Hematopoietic multipotent progenitor cell (in vitro differentiated cells): ENCODE measurements at places on chromosomes 4 and X. TPM values are rescaled to one million over a fixed set of nuclear protein-coding genes. Genes with fewer than 3 reads are reported as not detected.

Gene DMRTC1B
- 0.27 TPM for total RNA-seq

Gene GPR78
- not detected for total RNA-seq

Gene TCEAL2
- 0.27 TPM for total RNA-seq

Gene KLHL4
- under 0.01 TPM for total RNA-seq

Gene MAGED2
- 109 TPM for total RNA-seq

Gene PDZD11
- 10.8 TPM for total RNA-seq

Gene LIMCH1
- 17.2 TPM for total RNA-seq

Gene ABCG2
- total RNA-seq, result 1.1 TPM

Gene SPANXA1
- total RNA-seq, result not detected

Gene MAGEC1
- total RNA-seq, result not detected

Gene PPP3CA
- total RNA-seq, result 26.7 TPM

Gene SOWAHD
- 3.5 TPM for total RNA-seq

Gene ETDB
- not detected for total RNA-seq

Gene SPANXD
- total RNA-seq, result not detected

Gene LRIT3
- total RNA-seq, result under 0.01 TPM
